ENCODE measurements at places on chromosomes 13 and 19.

DNA sequence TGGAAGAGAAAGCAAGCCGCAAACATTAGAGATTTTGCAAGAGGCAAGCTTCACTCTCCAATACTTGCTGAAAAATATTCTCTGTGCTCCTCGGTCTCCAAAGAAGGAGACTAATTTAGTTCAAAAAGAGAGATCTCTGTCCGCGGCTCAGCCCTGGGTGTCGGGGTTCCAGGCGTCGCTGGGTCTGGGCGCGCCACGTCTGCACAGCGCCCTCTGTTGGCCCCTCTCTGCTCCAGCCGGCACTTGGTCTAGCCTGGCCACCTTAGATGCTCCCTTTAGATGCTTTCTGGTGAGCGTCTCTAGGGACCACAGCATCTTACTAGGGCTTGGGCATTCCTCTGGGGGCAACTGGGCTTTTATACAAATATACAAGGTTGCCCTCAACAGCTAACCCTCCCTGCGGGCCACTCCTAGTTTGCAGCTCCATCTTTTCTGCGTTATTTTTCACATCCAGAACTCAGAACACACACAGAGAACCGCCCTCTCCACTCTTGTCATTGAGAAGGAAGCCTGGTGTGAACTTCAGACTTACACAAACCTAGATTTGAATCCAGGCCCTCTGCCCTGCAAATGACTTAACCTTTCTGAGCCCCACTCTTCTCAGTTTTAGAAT lies 78.3 kb downstream of the CYSLTR2 start:
- no peak for DNase-seq

- DNase-seq: no peak
These were observed 22.0 kb upstream of the EMP3 start for GRCh38 chr19:48303367-48303766.

DNA sequence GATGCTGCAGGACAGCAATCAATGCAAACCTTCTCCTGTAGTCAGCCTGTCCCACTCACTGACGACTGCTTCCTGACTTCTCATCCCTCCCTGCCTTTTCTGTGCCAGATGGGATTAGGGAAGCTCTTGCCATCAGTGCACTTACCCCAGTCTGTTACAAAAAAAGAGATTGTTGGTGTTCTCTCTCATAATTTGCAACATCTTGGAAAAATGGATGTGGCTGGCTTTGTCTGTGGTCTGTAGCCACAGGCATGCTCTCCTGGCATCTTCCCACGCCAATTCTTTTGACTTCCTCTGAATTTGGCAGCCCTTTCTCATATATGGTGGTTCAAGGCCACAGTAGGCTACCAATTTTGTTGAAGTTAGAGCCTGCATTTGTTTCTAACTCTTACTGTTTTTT lies 11.6 kb upstream of the HTR2A start:
- DNase-seq: no peak

GRCh38 chr19:50759886-50760285 lies 10.4 kb upstream of the GPR32 start:
- DNase-seq: no peak

GRCh38 chr19:5240011-5240410 lies 100.6 kb downstream of the PTPRS start:
- no peak for DNase-seq

- no peak for DNase-seq
These were observed 17.4 kb upstream of the SDHAF1 start for GRCh38 chr19:35977446-35978222.

- DNase-seq: no peak
These were observed 70.5 kb upstream of the ZNF420 start for GRCh38 chr19:37007587-37008220.

DNA sequence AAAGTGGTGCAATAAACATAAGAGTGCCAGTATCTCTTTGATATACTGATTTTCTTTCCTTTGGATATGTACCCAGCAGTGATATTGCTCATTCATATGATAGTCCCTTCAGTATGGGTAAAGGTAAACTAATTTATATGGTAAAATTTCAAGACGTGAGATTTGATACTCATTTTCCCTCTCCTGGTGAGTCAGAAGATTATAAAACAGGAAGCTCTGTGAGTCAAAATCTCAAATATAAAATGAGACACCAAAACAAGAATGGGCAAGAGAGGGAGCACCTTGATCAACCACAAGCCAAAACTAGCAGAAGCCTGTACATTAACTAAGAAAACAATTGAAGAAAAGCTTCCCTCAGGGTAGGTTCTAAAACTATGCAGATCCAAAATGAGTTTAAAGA lies 216.3 kb downstream of the SLITRK6 start:
- no peak for DNase-seq

DNA sequence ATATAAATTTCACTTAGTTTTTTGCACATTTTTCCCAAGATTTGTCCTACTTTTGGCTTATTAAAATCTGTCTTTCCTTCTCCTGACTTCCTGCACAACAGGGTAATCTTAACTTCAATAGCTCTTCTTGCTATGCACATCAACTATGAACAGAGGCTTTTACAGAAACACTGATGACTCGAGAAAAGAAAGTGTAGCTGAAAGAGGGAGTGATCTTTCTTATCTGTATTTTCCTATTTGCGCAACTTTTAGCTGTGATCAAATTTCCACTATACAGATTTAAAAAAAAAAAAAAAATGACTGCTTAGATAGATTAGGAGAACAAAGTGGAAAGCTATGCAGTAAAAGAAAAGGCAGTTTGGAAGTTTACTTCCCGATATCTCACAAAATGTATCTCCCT lies 406.9 kb downstream of the LIG4 start:
- no peak for DNase-seq

DNA sequence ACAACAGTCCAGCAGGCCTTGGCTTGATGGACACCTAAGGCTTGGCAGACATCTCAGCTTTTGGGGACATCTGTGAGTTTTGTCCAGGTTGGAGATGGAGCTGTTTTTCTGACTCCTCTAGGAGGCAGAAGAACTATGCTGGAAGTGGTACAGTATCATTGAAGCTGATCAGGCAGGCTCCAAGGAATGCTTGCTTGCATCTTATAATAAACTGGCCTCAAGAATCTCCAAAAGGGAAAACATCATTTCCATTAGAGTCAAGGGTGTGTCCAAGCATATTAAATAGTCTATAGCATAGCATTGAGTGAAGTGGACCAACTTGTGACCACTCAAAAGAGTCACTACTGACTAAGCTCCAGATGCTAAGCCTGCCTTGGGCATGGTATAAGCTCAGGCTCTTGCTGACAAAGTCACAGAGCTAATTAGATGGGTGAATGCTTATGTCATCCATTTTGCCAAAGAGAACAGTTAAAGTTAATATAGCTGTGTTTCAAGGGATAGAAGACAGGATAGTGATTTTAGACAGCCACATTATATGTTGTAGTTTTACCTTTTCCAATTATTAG lies 216.0 kb downstream of the DNAJC15 start:
- DNase-seq: no peak

DNA sequence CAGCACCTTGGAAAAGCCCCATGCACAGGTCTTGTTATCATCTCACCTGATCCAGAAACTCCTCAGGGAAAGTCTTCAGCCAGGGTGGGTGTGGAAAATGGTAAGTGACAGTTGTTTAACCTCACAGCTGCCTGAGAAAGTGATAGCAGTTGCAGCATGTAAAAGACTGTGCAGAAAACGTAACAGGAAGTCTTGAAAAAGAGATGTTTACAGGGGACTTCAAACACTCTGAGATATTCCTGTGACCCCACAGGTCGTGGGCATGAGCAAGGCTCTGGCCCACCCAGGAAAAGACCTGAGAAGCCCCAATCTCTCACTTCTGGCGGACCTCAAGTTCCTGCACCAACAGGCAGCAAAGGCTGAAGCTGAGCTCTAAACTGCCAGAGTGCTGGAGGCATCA lies 826.9 kb downstream of the UQCRFS1 start:
- no peak for DNase-seq

DNA sequence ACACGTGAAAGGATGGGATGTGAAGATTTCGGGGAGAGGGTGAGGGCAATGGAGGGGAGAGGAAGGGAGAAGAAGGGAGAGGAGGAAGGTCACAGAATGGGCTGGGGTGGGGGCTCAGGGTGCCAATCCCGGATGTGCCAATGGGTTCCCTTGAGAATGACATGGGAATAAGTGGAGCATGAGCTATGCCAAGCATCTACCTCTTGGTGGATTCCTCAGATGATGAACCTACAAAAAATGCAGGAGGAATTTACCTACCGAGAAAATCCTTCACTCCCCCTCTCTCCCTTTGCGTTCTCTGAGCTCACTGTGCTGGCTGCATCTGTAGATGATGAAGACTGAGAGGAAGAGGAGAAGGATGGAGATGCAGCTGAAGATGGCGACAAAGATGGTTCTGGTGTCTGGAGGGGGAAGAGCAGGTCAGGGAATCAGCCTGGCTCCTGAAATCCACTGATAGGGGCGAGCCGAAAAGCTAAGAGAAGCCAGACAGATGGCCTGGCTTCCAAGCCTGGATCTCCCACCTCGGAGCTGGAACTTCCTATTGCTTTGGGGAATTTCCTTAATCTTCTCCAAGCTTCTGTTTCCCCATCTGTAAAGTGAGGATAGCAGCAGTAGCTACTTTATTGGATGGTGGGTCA lies 21.6 kb downstream of the VSTM1 start:
- no peak for DNase-seq

GRCh38 chr13:33639626-33640080 lies 178.3 kb upstream of the RFC3 start:
- DNase-seq: peak; percentile 40

DNA sequence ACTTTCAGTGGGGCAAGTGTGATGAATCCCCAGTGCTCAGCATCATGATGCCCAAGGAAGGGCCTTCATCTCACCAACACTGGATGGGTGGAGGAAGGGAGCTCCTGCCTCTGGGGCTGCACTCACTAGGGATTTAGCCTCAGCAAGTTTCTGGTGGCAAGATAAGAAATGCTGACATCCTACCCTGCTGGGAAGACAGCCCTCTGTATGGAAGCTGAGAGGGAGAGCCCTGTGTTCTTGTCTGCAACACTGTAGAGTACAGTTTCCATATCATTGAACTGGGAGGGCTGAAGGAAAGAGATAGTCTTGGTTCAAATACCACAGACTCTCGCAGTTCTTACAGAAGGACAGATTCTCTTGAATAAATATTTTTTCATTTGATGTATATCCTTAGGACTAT lies 7.3 kb upstream of the ZNF460 start:
- no peak for DNase-seq

All from GM12878 (cell line).